ENCODE measurements at places on chromosomes 5 and 9.

DNA sequence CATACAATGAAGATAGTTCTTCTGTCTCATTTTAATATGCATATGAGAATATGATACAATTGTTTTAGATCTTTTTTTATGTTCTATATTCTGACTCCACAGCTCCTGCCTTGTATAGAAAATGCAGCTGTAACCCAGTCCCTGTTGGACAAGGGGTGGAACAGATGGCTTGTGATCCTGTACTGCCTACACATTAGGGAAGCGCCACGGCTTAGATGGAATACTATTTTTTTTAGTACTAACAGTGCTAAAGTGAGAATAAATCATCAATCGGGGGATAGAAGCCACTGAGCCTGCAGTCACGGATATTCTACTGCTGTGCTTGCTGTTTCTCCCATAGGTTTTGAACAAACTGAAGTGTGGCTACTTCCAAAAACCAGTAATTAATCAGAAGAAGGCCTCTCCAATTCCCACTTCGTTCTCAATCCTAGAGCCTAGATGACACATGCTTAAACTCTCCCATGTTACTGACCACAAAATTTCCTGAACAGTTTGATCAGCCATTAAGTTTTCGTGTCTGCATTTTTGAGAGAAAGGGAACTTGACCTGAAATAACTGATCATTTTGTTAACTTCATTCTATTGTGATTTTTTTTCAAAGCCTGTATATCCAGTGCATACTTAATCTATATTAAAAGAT lies 150.3 kb downstream of the CDH18 start:
- no peak for DNase-seq

DNA sequence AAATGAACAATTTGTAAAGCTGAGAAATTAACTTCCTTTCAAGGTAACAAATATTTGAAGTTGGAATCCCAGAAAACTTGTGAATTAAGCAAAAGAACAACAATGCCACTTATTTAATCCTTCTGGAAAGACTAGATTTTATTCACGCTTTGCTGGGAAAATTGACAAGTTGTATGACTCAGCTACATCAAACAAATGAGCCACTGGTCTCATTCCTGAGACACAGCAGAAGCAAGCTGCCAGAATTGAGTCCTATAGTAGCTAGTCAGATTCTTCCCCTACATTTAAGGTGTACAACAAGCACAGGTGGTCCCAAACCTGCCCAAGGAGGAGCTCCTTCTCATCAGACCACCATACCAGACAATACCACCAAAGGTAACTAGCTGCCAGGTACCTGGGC lies 280.7 kb downstream of the SPOCK1 start:
- no peak for DNase-seq

DNA sequence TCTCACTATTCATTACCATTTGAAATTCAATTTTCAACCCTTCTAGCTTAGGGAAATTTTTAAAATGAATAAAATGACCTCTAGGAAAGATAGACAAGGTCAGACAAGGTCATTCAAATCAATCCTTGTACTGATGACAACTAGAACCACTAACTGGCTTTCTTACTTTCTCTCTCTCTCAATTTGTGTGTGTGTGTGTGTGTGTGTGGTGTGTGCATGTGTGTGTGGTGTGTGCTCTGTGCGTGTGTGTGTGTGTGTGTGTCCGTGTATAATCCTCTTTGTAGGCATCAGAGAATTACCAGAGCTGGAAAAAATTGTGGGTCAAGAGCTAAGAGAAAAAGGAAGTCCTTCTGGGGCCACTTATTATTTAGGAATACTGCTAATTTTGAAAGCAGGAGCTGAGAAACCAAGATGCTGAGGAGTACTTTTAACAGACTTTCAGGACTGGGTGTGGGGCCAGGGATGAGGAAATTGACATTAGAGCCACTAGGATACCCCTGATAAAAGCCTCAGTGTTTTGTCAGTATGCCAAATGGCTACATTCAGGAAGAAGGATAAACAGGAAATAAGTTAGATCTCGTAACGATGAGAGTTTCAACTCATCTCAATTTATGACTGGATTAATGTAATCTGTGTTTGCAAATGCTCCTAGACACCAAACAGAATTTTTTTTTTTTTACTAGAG lies 723.3 kb downstream of the CETN3 start:
- DNase-seq: no peak

DNA sequence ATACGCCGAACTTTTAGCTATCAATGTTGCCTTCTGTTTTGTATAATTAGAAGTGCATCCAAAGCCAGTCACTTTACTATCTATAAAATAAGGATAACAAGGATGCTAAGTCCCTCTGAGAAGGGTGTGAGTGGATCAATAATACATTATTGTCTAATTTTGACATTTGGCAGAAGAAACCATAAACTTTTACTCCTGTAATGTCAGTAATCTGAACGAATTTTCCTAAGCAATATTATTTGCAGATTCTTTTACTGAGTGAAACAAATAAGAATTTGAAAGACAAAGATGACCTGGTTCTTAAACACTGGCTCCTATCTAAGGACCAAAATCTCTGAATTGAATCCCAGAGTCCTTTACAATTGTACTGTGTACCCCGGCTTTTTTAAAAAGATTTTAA lies 126.6 kb upstream of the TMEM161B start:
- no peak for DNase-seq

- no peak for DNase-seq
Measured at GRCh38 chr5:175790796-175791195, 80.6 kb upstream of the CPLX2 start.

DNA sequence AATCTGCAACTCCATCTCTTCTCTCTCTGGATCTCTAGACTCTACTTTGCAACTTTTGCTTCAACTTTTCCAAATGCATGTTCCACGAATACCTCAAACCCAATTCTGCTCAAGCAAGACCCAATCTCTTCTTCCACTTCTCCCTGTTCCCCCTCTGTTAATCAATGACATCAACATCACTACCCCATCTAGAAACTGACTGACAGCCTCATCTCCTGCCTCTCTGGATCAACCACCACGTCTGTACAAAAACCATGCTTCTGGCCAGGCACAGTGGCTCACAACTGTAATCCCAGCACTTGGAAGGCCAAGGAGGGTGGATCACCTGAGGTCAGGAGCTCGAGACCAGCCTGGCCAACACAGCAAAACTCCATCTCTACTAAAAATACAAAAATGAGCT lies 12.2 kb downstream of the GLDC start:
- no peak for DNase-seq

GRCh38 chr9:107681988-107682387 lies 192.4 kb upstream of the KLF4 start:
- DNase-seq: no peak

DNA sequence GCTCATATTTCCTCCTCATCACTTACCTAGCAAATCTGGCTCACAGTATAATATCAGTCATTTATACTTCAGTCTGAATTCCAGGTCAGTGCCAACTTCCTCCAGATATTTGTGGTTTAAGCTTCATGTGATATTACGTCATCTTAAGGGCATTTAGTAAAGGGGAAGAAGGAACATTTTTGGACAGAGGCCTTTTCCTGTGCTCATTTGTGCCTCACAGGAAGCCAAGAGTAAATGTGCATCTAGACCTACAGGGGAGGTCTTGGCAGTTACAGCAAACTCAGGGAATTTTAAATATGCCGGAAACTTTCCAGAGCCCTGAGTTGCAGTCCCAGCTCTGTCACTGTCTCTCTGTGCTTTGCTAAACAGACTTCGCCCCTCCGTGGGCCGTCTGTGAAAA lies 12.3 kb upstream of the KCNIP1 start:
- no peak for DNase-seq

DNA sequence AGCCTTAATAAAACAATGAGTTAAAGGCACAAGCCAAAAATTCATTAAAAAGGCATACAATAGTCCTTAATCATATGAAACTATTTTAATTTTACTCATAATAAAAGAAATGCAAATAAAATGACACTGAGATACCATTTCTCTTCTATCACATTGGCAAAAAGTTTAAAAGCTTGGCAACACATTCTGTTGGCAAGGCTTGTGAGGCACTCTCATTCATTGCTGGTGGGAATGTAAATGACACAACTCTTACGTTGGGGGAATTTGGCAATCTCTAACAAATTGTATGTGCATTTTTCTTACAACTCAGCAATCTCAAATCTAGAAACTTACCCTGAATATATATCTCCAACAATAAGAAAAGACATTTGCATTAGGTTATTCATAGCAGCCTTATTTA lies 111.6 kb downstream of the PRELID2 start:
- no peak for DNase-seq

DNA sequence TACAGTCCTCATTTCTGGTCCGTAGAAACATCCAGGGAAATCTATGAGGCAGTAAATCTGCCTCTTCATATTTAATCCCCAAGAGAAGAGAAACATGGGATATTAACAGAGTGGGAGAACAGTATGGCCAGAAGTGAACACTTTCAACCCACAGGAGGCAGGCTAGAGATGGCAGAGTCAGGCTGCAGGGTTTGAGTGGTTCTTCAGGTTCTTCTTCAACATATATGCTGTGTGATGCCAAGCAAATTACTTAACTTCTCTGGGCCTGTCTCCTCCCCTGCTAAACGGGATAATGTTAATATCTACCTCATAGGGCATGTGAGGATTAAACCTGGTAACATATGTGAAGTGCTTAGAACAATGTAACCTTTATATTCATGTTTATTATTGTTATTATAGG lies 321.8 kb downstream of the PSAT1 start:
- no peak for DNase-seq

DNA sequence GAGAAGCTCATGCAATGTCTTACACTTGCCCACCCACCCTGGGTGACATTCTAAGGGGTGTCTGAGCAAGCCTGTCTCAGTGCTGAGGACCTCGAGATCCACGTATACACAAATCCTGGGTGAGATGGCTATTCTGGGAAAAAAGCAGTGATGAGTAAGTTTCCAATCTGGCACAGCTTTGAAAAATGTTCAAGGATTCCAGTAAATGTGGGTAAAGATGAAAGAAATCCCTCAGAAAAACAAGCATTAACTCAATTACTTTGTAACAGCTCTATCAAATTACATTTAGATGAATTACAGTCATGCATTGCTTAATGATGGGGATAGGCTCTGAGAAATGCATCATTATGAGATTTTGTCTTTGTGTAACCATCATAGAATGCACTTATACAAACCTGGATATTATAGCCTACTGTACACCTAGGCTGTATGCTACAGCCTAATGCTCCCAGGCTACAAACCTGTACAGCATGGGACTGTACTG lies 26.9 kb downstream of the GOLM1 start:
- DNase-seq: no peak

GRCh38 chr5:93887678-93888077 lies 146.3 kb upstream of the POU5F2 start:
- no peak for DNase-seq

DNA sequence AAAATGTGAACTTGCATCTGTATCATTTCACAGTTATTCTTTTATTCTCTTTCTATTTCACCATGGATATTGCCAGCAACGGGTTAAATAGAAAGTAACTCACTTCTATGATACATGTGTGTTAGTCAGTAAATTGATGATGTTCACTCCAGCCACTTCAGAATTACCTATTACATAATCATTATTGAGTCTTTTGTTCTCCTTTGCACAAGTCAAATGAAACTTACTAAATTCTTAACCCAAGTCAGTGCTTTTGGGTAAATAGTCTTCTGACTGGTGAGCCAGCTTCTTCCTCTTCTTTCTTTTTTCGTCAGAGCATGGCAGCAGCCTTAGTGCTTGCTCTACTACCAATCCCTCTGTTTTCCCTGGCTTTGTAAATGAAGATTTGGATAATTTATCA lies 344.3 kb downstream of the RAB3C start:
- no peak for DNase-seq

GRCh38 chr5:4058899-4059298 lies 463.3 kb downstream of the IRX1 start:
- DNase-seq: no peak

GRCh38 chr9:36488389-36488756 lies 84.3 kb upstream of the MELK start:
- no peak for DNase-seq

DNA sequence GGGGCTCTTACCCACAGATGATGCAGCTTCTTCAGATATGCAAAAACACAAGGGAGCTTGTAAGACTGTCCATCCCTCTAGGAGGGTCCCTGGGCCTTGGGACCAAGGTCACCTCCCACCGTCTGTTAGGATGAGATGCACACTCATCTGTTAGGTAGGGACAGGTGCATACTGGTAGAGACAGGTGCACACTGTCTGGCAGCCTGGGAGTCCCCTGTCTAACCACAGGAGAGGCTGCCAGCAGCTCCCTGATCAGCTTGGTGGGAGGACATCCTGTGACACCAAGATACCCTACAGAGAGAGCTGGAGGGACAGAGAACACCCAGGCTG lies 13.2 kb downstream of the TSPAN17 start:
- DNase-seq: no peak

- no peak for DNase-seq
Measured at GRCh38 chr5:142065273-142065672, 43.3 kb upstream of the NDFIP1 start.

- DNase-seq: no peak
Measured at GRCh38 chr5:148927307-148927946, 101.0 kb downstream of the ADRB2 start.

- DNase-seq: no peak
Measured at GRCh38 chr5:77970891-77971290, 194.8 kb upstream of the TBCA start.

DNA sequence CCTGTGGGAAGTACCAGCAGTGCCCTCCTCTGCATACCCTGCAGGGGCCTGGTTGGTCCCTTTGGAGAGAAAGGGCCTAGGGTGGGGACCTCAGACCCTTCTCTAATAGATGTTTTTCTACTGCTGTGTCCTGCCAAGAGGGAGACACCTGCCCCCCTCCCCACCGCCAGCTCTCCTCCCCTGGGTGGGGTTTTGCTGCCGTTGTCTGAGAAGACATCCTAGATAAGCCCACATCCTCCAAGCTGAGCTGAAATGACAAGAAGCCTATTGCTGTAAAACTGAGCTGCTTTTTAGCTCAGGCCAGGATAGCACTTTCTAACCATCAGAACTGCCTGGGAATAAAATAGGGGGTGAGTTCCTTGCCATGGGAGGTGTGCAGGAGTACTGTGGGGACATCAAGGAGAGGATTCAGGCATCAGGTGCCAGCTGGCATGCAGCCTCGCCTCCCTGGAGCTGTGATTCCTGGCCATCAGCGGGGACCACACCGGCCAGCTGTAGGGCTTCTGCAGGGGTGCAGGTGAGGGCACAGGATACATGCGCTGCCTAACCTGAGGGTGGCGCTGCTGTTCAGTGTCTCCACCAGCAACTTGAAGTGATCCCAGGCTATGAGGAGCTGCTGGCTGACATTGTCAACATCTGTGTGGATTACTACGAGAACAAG lies 37.9 kb downstream of the CYFIP2 start:
- DNase-seq: no peak

GRCh38 chr9:131417264-131418142 lies 23.6 kb downstream of the PRRC2B start:
- no peak for DNase-seq
